ENCODE measurements at places on chromosomes 4 and X.

DNA sequence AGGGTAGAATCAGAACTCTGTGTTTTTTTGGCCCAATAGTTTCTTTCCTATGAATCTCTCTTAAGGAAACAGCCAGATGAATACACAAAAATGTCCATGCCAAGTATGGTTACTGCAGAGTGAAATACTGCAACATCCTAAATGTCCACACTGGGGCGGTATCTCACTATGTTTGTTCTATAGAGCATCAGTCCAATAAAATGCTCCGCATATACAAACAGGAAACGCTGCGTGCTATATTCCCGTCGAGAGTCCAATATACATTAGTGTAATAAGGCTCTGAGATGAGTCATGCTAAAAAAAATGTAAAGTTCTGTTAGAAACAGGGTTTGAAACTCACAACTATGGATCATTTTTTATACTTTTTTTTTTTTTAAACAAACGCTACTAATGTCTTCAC is 72.9 kb upstream of the ENOX2 start:
- no peak for DNase-seq

DNA sequence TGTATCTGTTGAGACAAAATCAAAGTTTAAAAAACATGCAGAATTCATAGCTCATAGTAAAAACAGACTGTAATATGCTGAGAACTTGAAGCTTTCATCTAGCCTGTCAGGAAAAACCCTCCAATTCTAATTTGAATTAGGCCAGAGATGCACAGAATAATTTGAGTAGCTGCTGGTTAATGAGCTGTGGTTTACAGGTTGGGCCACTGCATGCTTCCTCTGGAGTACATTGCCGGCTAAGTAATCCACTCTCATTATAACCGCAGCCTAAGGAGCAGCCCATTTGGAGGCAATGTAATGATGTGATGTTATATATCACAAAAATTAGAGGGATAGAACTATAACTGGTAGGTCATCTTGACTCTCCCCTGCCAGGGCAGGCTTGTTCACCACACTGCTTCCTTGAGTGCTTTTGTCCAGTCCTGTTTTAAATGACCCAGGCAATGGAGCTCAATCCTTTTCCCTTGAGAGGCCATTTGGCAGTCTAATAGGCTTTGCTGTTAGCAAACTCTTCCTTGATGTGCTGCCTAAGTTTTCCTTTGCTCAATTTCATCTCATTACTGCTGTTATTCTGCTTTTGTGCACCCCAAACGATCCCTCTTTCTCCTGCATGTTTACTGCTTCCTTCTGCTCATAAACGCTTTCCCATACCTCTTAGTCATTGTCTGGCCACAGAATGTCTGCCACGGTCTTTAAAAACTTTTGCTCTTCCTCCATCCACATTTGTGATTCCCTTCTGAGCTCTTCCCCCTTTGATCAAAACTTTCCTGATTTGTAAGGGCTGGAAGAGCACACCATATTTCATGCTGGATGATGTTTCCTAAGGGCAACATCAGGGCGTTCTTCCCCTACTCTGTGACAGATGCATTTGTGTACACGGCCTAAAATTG is 230.9 kb downstream of the C4orf33 start:
- no peak for DNase-seq

DNA sequence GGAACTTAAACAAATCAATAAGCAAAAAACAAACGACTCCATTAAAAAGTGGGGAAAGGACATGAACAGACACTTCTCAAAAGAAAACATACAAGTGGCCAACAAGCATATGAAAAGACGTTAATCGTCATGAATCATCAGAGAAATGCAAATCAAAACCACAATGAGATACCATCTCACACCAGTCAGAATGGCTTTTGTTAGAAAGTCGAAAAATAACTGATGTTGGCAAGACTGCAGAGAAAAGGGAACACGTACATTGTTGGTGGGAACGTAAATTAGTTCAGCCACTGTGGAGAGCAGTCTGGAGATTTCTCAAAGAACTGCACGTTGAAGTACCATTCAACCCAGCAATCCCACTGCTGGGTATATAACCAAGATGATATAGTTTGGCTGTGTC is 23.7 kb downstream of the NEUROG2 start:
- no peak for DNase-seq

- DNase-seq: no peak
Measured at GRCh38 chrX:15242899-15243555, 26.9 kb downstream of the ASB9 start.

DNA sequence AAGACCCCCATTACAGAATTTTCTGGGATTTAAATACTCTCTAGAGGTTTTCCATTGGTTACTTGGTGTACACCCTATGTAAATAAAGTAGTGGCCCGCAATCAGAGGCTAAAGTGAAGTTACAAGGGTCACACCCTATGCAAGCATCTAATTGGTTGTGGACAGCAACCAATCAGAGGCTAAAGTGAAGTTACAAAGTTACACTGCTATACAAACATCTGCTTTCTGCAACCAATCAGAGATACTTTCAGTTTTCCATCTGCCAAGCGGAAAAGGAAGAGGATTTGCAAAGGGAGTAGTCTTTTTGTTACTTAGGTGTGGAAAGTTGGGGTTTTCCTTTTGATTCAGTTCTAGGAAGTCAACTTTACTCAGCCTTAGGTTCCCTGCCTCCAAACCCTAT is 2.0 kb upstream of the ATRX start:
- DNase-seq: no peak

DNA sequence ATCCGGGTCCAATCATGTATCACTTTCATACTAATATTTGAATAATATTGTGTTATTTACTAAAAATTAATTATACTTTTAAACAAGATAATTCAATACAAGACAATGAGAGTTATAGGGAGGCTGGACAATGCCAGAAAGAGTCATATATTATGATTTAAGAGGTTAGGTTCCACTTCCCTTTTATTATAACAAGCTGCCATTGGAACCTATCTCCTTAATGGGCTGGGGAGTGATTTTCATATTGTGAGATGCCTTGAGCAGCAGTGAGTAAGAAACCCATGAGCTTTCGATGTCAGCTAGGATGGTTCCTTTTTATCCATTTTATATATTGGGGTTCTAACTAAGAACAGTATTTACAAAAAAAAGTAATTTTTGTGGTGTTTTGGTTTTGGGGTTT is 91.8 kb downstream of the MAB21L2 start:
- no peak for DNase-seq

DNA sequence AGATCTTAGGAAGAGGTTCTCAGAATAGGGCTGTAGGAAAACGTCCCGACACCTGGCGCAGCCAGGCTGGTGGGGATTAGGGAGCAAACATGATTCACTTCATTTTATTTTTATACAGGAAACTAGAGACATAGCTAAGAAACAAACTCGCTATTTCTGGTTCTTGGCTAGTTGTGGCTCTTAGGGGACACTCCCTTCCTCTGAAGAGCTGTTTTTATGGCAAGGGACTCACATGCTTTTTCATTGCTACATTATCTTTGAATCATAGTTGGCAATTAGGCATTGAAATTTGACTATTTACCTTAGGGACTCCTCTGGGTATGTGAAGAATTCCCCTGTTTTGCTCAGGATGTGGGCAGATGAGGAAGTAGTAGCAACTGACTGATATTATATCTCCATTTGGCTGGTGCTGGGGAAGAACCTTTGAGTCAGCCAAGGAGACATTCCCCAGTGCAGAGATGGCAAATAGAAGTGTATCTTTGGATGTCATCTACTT is 174.5 kb downstream of the SMIM20 start:
- no peak for DNase-seq

GRCh38 chr4:24224446-24224845 is 334.6 kb upstream of the PPARGC1A start:
- no peak for DNase-seq

DNA sequence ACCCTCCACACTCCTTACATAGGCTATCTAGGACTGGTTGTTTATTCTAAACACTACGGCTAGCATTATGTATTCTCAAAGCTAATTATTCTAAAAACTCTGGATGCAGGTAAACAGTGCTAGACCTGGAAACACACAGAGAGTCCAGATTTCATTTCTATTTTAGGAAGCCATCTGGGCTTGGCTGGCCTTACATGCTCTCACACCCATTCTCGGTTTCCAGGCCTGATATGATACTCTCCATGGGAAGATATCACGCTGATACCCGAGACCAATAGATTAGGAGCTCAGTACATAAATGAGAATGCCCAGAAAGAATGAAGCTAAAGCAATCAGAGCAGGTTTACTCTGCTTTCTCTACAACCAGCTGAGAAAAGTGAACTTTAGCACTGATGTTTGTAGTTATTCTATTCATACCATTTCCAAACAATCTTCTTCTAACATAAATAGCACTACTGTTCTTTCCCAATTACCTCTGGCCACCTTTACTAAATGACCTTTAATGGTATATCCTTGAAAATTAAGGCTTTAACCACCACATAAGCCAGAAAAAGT is 973.3 kb downstream of the PCDH18 start:
- DNase-seq: no peak

DNA sequence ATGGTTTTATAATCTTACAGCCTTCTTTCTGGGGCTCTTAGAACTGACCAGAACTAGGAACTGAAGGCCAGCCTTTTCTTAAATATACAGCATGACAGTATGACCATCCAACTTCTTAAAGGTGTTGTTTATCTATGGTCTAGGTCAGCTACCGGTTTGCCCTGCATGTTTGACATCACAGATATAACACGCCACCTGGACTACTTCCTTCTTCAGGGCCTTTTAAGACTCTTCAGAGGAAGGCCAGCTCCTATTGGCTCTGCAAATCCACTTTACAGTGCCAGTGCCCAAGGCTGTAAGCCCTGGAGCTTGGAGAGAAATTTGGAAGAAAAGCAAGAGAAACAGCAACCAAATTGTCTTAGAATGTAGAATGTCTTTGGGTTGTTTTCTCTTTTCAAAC is 185.5 kb downstream of the MGST2 start:
- no peak for DNase-seq

DNA sequence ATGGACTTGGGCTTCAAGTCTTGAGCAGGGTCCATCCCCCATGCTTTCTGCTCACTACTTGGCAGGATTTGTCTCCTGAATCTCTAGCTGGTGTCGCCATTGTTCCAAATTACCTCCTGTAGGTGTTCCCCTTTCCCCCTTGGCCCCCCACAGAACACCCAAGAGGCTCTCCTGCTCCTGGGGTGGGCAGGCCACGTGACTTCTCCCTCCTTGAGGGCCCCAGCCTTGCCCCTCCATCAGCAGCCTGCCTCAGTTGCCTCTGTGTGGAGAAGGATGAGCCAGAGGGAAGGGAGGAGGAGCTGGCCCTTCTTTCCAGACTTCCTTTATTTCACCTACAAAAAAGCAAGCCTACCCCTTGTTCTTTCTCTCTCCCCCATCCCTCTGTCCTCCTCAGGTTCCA is 1.8 kb downstream of the GPR78 start:
- DNase-seq: no peak

GRCh38 chr4:103842076-103842475 is 122.3 kb upstream of the TACR3 start:
- no peak for DNase-seq

DNA sequence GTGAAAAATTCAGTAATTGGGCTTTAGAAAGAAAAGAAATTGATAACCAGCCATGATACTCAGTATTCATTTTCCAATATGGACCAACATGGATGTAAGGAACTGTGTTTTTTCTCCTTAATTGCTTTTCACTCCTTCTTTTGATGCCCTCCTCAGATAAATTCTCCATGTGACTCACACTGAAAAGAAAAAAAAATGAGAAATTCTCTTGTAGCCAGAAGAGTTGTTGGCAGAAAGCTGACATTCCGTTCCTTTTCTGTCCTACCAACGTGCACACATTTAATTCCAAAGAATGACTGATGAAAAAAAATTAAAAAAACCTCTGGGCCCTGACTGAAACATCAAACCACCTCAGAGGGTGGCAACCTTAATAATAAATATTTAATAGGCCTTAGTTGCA is 153.1 kb downstream of the AMELX start:
- no peak for DNase-seq

DNA sequence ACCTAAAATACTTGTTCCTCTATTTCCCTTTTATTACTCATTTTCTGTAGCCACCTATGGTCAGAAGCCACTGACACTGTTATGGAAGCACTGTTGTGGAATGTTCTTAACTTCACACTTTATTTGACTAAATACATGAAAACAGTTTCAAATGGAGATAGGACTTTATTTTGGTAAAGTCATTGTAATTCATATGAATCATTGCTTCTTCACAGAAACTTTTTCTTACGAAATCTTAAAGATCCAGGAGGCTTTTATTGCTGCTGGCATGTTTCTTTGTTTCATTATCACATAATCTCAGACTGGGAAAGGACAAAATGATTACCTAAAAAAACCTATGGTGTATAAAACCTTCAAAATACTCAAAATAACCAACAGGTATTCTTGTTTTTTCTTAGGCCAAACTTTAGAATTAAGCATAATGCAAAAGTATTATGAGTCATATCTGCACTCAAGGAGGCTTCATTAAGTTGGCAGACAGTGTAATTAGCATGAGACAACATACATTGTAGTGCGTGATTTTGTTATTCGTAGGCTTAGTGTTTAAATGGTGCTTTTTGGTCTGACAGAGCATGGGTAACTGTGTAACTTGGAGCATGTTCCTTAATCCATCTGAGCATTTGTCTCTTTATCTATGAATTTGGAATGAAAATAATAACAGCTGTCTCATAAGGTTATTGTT is 58.0 kb downstream of the SH3BGRL start:
- no peak for DNase-seq

DNA sequence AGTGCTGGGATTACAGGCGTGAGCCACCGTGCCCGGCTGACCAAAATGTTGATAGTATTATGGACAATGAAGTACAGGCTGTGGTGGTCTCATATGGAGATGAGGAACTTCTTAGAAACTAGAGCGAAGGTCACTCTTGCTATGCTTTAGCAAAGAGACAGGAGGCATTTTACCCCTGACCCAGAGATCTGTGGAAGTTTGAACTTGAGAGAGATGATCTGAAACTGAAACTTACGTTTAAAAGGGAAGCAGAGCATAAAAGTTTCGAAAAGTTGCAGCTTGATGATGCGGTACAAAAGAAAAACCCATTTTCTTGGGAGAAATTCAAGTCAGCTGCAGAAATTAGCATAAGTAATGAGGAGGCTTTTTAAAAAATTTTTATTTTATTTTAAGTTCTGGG is 8.5 kb upstream of the CTAG2 start:
- no peak for DNase-seq

DNA sequence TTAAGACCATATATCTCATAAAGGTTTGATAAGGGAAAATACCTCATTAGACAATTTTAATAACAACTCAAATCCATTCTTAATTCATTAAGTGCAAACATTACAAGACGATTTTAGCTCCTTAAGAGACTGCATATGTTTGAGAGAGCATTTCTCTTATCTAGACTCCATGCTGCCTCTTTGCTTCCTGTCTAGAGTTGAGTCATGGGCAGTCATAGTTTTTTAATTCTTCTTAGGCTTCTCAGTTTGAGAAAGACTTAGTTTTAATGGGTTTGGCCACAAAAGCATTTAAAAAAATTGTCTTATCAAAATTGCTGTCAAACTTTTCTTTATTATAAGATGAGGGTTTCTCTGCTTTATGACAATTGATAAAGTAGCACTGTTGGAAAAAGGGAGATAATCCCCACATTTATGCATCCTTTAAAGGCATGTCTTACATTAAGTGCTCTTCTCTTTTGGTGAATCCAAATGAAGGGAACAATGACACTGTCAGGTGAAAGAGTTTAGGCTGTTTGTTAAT is 713.4 kb downstream of the PCDH18 start:
- no peak for DNase-seq
